ENCODE measurements at places on chromosomes 6 and 20.

DNA sequence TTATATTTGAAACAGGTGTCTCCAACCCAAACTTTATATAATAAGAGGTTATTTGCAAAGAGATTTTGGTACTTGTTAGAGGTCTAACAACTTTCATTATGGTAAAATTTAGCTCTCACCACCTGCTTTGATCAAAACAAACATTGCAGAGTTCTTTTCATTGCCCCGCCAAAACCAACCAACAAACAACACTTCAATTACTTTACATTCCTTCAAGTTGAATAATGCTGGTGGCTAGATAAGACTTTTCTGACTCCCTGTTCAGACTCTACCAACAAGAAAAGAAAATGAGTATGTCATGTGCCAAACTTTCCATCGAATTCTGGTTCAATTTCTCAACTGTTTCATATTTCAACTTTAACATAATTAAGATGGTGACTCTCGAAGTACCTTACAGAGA lies 311.1 kb downstream of the ADGRG6 start:
- no peak for DNase-seq

DNA sequence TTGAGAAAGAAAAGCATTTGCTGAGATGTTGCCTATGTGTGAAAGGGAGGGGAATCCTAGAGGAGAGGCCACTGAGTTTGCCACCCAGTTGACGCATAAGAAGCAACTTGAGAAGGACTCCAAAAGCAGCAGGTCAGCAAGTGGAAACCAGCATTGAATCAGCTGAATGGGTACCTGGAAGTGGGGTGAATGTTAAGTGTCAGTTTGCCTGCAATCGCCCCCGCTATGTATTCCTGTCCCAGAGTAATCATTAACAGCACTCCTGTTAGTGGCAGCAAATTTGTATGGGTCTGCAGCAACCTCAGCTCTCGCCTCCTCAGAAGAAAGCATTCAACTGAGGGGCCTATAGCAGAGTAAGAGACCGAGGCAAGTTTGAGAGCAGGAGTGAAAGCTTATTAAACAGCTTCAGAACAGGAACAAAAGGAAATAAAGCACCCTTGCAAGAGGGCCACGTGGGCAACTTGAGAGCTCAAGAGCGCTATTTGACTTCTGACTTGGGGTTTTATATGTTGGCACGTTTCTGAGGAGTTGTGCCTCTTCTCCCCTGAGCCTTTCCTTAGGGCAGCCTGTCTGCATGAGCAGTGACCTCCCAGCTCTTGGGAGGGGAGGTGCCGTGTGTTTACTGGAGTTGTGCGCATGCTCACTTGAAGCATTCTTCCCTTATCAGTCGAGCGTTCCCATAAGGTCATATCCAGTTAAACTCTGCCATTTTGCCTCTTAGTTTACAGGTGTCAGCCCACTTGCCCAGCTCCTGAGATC lies 122.6 kb upstream of the PHACTR1 start:
- DNase-seq: no peak

DNA sequence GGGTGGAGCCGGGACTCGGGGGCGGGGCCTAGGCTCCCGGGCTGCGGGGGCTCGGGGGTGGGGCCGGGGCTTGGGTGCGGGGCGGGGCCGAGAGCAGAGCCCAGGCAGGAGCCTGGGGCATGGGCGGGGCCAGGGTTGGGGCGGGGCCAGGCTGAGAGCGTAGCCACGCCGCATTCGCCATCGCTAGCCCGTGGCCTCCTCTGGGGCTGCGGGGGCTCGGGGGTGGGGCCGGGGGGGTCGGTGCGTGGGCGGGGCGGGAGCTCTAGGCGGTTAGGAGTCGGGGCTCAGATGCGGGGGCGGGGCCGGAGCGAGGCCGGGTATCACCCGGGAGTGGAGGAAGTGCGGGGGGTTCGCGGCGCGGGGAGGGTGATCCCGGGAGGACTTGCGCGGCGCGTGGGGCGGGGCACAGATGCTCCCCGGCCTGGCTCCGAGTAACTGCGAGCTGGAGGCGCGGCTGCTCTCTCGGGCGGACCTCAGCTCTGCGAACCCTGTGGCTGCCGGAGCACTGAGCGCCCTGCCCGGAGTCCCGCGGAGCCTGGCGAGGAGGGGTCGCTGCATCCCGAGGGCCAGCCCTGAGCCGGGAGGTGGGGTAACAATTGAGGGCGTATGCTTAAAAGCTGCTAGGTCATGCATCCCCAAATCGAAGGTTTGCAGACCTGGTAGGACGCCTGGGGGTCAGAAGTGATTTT lies 434 bp upstream of the ECI2 start:
- peak; percentile 76 for DNase-seq

DNA sequence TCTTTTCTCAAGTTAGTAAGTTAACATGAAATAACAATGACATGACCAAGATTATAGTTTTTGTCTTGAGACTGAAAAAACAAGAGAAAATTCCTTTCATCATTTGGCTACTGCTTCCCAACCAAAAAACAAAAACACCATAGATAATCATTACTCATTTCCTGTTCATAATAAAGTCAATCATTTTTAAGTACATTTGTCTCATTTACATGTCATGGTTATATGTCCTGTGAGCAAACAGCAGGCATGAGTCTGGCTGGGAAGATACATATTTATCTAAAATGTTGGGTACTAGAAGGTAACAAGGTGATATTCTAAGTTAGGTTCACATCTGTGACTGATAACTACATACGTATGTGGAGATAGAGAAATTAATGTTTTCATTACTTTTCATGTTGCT lies 180.5 kb downstream of the ISM1 start:
- no peak for DNase-seq

DNA sequence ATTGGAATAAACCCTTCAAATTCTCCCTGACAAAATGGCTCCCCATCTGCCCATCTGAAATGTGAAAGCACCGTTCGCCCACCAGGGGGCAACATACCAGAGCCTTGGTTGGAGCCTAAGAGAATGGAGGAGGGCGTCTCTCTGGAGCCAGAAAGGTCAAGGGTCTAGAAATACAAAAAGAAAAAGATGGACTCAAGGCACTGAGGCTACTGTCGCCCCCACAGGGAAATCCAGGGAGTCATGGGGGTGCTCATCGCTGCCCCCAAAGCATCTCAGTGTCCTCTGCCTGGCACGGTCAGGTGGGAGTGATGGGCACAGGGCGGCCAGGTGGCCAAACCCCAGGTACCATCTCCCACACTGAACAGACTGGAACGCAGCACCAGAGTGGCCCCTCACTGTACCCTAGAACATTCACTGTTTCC lies 136.3 kb downstream of the ZMYND8 start:
- no peak for DNase-seq

GRCh38 chr6:19803331-19804204 lies 33.6 kb upstream of the ID4 start:
- DNase-seq: no peak

DNA sequence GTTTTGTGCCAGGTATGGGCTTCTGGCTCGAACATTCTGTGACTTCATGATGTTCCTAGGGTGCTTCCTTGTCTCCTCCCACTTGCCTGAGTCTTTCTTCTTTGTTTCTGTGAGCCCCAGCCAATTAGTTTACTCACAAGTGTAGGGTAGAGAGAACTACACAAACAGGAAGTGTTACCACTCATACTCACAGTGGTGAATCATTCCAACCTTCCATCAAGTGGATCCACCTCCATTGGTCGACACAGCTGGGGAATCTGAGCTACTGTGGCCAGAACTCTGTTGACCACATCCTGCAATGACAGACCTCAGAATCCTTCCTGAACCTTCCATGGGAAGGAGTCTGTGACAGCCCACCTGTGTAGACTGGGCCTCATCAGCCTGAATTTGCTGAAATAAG lies 76.8 kb downstream of the UNC5CL start:
- DNase-seq: no peak

DNA sequence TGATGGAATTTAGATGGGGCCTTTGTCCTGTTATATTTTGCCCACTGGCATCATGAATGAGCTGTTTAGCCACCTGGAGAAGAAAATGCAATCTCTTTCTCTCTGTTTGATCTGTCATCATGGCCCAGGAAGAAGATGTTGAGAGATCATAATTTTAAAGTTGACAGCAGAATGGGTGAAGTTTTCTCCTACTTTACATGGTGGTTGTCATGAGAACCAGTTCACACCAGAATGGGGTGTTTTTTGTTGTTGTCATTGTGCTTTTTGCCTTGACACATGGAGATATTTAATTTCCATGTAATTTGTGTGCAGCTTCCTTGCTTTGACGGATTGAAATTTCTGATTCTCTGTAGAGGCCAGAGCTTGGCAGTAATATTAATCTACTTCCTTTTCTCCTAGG lies 122.5 kb downstream of the FARS2 start:
- no peak for DNase-seq

DNA sequence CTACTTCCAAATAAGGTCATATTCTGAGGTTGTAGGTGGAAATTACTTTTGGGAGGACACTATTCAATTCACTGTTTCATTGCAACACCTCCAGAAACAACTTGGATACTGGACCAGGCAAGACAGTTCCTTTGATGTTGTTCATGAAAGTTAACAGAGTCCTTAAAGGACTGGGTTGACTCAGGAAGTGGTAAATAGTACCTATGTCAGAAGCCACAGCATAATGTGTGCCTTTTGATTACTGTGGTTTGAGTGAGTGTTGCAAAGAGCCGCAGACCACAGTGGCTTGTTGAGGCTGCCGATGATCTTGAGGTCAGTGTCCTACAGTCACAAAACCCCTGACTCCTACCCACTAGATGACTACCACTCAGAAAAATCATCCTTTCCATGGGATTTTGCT lies 10.9 kb downstream of the IL20RA start:
- no peak for DNase-seq

DNA sequence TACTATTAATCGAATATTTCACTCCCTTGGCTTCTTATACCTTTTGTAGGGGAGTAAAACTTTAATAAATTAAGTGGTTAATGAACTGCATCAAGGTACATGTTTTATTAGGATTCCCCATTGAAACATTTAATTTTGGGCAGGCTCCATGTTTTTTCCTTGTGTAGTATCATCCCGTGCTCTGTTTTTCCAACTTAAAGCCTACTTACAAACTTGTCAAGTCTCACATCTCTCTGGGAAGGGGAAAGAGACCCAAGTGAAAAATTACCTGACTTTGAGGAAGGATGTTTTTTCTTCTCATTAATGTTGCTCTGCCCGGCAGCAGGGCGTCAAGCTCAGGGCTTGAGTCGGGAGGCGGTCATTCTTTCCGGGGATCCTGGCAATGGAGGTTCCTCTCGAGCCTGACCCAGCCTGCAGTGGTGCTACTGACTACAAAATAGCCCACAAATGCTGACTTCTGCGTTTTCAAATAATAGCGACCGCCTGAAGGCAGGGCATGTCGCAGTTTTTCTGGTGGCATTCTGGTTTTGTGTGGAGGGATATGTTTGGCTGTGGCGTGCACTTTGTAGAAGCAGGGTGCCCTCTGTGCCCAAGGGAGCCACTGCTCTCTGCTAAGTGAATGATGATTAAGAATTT lies 2.4 kb downstream of the DSP start:
- DNase-seq: no peak
